ENCODE measurements at places on chromosomes 6 and 20.
A peak's percentile ranks its signal among the peaks of the same experiment; 100 is the strongest.

DNA sequence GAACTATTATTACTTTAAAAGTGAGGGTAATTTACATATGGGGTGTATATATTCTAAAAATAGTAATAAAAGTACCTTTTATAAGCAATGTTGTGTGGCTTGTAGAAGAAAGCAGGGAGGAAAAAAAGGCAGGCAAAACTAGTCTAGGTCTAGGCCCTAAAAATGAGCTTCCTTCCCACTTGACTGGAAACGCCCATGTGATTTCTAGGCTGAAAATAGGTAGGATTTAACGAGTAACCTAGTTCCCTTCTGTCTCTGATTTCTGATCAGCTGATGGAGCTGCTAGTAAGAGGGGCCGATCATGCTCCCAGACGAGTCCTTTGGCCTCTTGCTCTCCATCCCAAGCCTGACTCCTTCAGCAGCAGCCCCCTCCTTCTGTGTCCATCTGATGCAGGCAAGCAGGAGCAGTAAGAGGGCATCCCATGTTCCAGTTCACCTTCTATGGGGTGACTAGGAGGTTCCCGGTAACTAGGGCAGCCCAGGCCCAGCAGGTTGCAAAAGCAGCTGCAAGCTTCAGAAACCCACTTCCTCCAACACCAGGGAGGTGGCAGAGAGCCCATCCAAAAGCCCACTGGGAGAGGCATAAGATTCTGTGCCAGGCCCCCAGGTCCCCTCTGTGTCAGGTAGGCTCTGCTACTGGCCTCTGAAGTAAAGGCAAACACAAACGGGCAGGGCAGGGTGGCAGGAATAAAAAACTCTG is 24.4 kb downstream of the TBC1D20 start:
- DNase-seq = no peak

GRCh38 chr6:76684875-76685274 is 612.4 kb upstream of the IMPG1 start:
- no peak for DNase-seq

DNA sequence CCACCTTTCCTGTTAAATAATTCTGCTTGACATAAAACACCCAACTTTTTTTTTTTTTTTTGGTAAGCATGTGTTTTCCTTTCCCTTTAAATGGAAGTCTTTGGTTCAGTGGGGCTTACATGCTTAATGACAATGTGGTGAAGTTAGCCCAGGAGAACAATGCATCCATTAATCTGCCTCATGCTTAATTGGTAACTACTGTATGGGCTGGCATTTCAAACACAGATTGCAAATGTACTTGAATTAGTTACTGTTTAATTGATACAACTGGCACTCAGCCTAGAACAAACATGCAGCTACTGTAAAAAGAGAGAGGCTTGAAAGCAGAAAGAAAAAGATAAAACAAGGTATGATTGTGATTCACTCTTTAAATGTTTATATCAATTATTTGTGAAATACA is 483.6 kb upstream of the NOX3 start:
- no peak for DNase-seq

- DNase-seq = no peak
Measured at GRCh38 chr6:53119349-53119748, 29.3 kb downstream of the GCM1 start.

DNA sequence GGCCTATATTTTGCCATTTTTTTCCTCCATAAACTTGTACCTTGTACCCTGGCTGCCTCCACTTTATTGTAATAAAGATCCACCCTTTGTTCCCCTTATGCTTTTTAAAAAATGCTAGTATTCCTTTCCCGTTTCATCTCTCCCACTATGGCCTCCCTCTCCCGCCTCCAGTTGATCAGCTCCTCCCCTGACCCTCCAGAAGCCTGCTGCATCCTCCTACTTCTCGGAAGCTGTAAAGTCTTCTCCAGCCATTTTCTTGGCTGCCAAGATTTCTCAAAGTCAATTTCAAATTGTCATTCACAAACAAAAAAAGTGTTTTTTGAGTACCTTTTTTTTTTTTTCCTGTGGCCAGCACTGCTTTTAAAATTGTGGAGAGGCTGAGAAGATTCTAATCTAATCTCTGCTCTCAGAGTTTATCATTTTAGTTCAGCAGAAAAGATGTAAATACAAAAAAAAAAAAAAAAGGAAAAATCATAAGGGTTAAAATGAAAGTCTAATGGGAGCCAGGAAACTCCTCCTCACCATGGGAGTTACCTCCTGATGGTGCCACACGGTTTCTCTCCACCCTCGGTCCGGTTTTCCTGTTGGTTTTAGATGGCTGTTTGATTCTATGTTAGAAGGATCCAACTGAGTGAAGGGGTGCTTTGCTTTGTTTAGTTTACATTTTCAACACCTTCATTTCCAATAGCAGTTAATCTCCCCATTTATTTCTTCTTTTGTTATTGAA is 103.0 kb upstream of the KCNK16 start:
- DNase-seq = no peak

GRCh38 chr20:35091816-35092523 is 637 bp downstream of the TRPC4AP start:
- DNase-seq = peak; percentile 38

- DNase-seq = no peak
Measured at GRCh38 chr20:41467220-41467619, 100.6 kb upstream of the EMILIN3 start.

DNA sequence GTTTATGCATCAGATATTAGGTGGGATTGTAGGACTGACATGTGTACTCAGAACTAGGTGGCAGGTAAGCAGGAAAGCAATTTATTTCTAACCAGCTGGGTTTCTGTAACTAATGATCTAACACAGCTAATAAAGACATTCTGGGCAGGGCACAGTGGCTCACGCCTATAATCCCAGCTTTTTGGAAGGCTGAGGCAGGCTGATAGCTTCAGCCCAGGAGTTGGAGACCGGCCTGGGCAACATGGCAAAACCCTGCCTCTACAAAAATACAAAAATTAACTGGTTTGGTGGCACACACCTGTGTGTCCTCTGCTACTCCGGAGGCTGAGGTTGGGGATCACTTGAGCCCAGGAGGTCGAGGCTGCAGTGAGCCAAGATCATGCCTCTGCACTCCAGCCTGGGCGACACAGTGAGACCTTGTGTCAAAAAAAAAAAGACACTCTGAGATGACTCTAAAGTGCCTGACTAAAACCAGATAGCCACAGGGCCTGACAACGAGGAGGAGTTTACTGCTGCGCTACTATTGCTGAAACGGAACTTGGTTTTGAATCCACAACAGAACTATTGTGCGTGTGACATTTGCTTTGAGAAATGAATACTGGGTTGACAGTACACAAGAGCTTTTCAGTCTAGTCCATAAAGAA is 29.2 kb upstream of the CEP85L start:
- no peak for DNase-seq

- DNase-seq = no peak
Measured at GRCh38 chr6:145891565-145891964, 72.6 kb downstream of the SHPRH start.

DNA sequence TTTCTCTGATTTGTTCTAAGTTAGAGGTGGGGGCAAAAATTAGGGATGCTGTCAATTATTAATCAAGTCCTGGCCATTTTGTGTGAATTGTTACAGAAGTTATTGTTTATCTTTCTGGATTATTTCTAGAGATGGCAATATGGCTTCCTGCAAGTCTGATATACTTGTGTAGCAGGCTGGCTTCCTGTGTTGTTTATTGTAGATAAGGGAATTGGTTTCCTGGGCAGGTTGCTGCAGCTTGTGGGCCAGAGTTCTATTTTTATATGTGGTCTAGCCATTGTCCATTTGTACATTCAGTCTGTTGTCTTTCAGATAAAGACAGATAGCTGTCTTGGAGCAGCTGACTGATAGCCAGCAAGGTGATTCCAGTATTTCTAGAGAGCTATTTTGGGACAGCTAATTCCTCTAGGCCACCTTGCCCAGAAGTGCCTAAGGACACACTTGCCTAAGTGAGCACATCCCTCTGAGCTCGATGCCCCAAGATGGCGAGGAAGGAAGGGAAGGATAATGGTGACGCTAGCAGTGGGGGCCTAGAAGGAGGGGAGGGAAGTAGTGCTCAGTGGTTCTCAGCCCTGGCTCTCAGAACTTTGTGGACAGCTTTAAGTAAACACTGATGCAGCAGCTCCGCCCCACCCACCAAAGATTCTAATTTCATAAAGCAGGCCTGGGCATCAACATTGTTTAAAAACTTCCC is 25.5 kb downstream of the DDO start:
- DNase-seq = no peak

GRCh38 chr6:73610444-73611275 is 43.1 kb downstream of the SLC17A5 start:
- DNase-seq = peak; percentile 56

GRCh38 chr20:53036992-53037391 is 64.8 kb downstream of the TSHZ2 start:
- no peak for DNase-seq

GRCh38 chr6:111548368-111548767 is 57.3 kb downstream of the TRAF3IP2 start:
- DNase-seq = no peak

GRCh38 chr6:75935473-75935793 is 137.0 kb downstream of the IMPG1 start:
- no peak for DNase-seq

DNA sequence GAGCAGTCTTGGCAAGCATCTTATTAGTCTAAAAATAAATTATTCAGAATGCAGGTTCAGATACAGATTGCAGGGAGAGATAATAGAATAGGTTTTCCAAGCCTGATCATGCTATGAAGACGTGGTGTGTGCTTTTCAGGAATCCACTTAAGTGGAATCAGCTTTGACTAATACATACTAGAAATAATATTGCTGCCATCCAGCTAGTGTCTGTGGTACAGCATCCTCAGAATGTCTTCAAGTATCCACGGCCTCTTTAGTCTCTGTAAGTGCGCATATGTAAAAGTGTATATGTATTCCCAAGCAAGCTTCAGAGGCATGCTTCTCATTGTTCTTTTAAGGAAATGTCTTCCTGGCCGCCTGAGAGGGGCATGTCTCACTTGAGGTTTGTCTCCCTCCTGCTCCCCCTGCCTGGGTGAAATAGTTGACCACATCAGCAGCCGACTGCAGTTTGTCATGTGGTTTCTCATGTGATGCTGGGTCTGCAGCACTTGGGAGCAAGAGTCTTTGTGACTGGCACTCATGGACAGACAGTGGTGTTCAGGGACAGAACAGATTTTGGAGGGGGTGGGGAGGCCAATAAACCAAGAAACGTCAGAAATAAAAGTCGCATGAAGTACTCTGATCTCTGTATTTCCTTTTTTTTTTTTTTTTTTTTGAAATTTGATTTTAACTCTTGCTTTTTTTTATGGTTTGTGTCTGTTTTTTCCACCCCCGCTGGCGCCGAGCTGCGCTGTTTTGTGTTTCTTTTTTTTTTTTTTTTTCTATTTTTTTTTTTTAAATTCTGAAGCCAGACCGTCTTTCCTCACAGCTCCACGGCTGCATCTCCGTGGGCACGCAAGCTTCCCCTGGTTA is 150.8 kb downstream of the PRL start:
- DNase-seq = no peak

- DNase-seq = peak; percentile 48
Measured at GRCh38 chr20:10954137-10954840, 280.5 kb upstream of the JAG1 start.

- no peak for DNase-seq
Measured at GRCh38 chr6:144659202-144660182, 374.4 kb downstream of the UTRN start.

Data from PC-9 (cell line).